ENCODE measurements at places on chromosomes 16 and 17.
A peak's percentile ranks its signal among the peaks of the same experiment; 100 is the strongest.

DNA sequence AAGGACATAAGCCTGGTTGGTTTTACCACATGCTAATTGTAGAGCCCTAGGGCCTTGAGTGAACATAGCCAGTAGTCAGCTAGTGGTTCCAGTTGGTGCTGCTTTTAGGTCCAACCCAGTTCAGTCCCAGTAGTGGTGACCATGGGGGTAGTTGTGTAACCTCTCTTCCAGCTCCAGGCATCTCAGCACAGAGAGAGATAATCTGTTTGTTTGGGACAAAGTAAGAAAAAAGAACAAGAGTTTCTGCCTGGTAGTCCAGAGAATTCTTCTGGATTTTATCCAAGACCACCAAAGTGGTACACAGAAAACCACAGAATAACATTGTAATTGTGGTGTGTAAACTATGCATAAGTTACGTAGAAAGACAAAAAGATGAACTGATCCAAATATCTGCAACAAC lies 5.2 kb upstream of the CCL13 start:
- DNase-seq = no peak

GRCh38 chr16:19029980-19030379 lies 37.4 kb upstream of the COQ7 start:
- no peak for DNase-seq

GRCh38 chr17:60577147-60577915 lies 22.7 kb upstream of the PPM1D start:
- DNase-seq = no peak

DNA sequence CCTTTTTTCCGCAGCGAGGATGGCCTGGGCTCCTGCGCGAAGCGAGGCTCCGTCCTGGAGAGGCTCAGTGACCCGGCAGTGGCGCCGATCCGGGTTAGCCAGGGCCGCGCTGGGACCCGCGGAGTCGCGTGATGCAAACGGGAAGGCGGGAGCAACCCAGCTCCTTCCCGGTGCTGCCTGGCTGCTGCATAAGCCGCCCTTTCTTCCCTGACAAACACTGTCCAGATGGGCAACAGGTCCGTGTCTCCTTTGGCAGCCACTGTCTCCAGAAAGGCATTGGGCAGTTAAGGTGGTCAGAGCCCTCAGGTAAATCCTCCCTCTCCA lies 21.8 kb upstream of the ZNHIT3 start:
- no peak for DNase-seq

DNA sequence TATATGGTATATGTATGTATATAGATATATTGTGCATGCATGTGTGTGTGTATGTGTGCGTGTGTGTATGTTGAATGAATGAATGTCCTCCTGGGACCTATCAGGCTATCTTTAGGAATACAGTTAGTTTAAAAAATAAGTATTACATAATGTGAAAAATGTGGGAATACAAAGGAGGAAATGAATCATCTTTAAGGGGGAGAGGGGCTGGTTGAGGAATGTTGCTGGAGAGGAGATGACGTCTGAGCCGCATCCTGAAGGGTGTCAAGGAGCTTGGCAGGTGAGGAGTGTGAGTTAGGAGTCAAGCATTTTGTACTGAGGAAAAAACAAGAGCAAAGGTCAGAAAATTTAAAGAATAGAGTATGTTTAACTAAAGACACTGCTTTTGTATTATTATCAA lies 62.4 kb upstream of the NLK start:
- no peak for DNase-seq

DNA sequence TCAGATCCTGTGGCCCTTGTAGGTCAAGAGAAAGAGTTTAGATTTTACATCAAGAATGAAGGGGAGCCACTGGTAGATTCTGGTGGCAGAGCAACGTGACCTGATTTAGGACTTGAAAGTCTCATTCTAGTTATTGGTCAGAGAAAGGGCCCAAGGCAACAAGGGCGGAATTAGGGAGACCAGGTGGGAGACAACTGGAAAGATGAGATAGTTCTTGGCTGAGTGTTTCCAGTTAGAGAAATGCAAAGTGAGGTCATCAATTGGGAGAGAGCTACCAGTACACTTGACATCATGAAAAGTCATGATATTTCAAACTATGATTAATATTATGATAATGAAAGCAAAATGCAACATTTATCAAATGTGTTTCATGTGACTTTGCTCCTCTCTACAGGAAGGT lies 147.2 kb upstream of the FAM20A start:
- no peak for DNase-seq

DNA sequence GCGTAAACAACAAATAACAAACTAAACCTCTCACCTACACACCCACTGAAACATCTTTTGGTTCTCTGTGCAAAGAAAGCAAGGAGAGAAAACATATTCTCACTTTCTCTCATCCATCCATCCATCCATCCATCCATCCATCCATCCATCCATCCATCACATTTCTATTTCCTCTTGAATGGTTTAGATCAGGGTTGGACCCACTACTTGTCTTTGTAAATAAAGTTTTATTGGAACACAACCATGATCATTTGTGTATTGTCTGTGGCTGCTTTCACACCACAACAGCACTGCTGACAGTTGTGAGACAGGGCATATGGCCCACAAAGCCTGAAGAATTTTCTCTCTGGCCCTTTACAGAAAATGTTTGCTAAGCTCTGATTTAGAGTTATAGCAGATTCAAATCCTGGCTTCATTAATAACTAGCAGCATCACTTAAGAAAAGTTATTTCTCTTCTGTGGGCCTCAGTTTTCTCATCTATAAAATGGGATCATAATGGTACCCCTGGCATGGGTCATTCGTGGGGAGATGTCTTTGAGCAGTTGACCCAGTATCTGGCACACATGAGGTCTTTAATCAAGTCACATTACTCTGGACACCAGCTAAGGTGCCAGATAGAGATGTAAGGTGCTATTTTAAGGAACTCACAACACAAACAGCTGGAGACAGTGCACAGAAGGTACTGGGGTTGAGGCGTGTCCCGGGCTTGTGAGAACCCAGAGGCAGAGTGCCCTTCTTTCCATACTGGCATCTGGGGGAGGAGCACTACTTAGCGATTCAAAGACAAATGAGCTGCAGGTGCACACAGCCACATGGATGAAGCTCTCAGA lies 146.3 kb downstream of the CMIP start:
- no peak for DNase-seq

- DNase-seq = no peak
Observed at GRCh38 chr16:29662729-29663015, 375 bp upstream of the SPN start.

DNA sequence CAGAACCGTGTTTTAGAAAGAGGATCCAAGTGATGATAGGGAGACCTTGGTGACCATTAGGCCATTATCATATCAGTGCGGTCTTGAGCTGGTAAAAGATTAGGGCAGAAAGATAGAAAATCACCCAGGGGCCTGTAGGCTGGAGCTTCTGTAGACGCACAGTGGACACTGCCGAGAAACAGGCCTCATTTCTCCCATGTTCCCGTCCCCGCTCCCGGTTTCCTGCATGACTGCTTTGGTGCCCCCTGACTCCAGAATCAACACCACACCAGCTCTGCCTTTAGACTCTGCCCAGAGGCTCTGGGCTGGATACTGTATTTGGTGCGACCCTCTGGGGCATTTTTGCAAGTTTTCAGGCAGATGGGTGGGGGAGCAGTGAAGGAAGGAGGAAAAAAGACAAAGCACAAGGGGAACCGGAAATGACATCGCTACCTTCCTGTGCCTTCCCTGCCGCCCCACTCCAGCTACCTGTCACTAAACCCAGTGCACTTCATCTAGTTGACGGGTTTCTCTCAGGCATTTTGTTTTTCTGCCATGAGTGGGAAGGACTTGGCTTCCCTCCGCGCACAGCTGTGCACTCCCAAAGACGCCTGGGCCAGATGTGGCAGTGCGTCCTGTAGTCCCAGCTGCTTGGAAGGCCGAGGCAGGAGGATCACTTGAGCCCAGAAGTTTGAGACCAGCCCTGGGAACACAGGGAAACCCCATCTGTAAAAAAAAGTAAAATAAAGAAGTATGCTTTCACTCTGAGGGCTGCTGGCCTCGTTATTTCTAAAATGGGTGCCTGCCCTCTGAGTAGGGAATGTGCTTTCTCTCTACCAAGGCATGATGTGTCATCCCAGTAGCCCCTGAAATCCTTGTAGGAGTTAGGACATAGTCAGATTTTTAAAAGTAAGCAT lies 214.1 kb downstream of the RPTOR start:
- DNase-seq = no peak

GRCh38 chr17:61000911-61001310 lies 323.3 kb downstream of the BCAS3 start:
- DNase-seq = no peak

DNA sequence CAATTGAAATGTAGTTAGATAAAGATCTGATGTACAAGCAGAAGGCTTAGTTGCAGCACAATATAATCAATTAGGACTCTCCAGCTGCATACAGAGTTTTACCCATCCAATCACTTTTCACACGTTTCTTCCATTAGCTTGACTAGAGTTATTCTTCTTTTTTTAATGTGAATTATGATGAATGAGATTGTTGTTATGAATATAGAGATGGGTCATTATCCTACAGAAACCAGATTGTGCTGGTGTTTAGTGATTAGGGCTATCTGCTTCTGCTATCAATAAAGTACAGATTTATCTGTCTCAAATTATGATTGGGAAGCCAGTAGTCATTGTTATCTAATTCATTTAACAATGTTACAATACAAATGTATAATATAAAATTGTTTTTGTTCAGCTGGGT lies 221.4 kb upstream of the TBX2 start:
- no peak for DNase-seq

GRCh38 chr17:63993368-63993985 lies 4.7 kb upstream of the PRR29 start:
- no peak for DNase-seq

DNA sequence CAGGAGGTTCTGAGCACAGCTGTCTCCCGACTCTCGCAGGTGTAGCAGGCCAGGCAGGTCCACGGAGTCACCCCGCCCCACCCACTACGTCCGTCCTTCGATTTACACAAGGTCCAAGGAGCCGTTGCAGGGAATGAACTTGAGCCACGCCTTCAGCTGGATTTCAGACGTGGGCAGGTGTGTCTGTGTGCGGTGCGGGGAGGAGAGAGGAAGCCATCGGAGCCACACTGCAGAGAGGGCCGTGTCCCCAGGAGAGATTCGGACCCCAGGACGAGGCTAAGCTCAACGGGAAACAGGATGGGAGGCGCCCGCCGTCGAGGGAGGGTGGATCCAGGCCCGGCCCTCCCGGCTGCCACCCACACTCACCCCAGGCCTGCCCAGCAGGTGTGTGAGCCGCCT lies 50.3 kb downstream of the RPH3AL start:
- no peak for DNase-seq

DNA sequence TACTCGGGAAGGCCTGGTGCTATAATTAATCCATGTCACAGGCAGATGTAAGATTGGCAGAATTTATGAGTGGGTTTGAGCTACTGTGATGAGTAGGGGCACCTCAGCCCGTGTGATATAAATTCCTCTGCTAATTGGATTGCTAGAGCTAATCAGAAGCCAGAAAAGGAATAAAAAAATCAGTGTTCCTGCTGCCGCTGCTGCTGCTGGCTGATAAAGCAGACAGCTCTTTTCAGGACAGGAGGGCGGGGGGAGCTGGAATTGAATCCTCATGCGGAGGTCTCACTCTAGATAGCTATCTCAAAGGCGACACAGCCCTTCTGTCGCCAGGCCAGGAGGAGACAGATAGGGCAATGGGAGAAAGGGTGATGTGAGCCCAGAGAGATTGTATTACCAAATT lies 182.7 kb upstream of the ZFHX3 start:
- DNase-seq = no peak

GRCh38 chr16:75745823-75746222 lies 19.5 kb upstream of the CPHXL start:
- DNase-seq = no peak

GRCh38 chr16:53511084-53511402 lies 8.0 kb upstream of the AKTIP start:
- DNase-seq = no peak

GRCh38 chr16:69077251-69077650 lies 28.2 kb upstream of the HAS3 start:
- no peak for DNase-seq

DNA sequence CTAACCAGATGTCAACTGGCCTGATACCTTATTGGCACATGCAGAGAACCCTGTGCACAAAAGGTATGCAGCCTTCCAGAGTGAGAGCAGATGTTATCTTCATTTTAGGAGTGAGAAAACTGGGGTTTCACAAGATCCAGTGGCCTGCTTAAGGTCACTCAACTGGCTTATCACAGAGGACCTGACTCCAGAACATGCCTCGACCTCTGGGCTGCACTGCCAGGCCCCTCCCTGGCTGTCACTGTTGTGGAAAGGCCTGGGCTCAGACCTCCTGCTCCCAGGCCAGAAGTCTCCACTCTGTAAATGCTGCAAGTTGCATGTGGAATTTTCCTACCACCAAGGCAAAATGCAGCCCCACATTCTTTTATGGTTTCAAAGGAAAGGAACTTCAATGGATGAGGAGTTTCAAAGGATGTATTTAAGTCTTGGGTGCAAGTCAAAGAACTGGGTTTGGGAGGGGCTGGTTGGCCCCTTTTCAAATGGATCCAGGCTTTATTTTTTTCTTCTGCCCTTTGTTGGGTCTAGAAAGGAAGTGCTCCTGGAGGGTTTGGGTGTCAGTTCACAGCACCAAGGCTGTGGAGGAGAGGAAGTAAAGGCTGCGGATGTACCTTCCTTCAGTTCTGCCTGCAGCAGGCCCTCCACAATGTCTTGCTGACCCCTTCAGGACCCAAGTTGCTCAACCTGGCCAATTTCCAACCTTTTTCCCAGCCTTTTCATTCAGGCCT lies 30.4 kb upstream of the SMPD3 start:
- DNase-seq = no peak

GRCh38 chr16:11572301-11572995 lies 14.3 kb downstream of the LITAF start:
- DNase-seq = peak; percentile 45

DNA sequence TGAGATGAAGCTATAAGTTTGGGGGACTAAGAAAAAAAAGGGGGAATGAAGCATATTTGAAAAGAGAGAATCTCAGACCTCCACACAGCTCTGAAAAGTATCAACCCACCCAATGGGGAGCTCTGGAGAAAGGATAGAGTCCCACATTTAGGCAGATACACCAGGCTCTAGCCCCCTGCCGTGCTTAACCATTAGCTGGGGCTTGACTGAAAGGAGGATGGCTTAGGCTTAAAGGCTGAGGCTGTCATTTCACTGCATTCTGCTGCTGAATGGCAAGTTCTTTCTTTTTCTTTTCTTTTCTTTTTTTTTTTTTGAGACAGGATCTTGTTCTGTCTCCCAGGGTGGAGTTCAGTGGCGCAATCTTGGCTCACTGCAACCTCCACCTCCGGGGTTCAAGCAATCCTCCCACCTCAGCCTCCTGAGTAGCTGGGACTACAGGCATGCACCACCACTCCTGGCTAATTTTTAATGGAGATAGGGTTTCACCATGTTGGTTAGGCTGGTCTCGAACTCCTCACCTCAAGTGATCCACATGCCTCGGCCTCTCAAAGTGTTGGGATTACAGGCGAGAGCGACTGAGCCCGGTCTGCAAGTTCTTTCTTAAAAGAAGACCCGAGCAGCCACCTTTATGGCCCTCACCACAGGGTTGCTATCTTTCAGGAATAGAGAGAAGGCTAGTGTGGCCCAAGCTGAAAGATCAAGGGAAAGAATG lies 9.0 kb upstream of the MMP2 start:
- DNase-seq = no peak

DNA sequence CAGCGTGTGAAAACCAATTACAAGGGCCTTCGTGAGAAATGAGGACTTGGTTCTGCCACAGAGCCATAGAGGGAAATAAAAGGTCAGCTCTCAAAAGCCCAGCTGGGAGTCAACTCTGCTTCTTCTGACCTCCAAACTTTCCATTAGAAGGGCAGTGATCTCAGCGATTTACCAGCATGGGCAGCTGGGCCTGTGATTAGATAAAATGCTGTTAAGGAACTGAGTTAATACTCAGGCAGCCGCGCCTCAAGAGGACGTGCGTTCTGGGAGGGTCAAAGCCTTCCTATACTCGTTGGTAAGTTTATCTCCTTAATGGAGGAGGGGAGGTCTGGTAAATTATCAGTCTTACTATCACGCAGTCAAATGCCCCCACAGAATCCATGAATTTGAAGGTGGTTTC lies 480.2 kb upstream of the ERCC4 start:
- no peak for DNase-seq
